Right lobe of liver (tissue), 6 donors: ENCODE measurements at places on chromosomes 3 and 15. TPM values are rescaled to one million over a fixed set of nuclear protein-coding genes. Genes with fewer than 3 reads are reported as not detected.

The TNFSF10 gene
- total RNA-seq, result 12.9 TPM

The SCAANT1 gene
- not detected for total RNA-seq

The TGM5 gene
- total RNA-seq, result not detected

The TICRR gene
- total RNA-seq, result not detected

The KCNMB2 gene
- not detected for total RNA-seq

The ABI3BP gene
- total RNA-seq, result 3.7 TPM

The PRICKLE2 gene
- total RNA-seq, result 3.1 TPM

The CPLX3 gene
- total RNA-seq, result not detected

The KLHL40 gene
- total RNA-seq, result 0.19 TPM

The EAF2 gene
- total RNA-seq, result 2.1 TPM

The PDZRN3 gene
- 0.99 TPM for total RNA-seq

The FRG2C gene
- total RNA-seq, result not detected

DNA sequence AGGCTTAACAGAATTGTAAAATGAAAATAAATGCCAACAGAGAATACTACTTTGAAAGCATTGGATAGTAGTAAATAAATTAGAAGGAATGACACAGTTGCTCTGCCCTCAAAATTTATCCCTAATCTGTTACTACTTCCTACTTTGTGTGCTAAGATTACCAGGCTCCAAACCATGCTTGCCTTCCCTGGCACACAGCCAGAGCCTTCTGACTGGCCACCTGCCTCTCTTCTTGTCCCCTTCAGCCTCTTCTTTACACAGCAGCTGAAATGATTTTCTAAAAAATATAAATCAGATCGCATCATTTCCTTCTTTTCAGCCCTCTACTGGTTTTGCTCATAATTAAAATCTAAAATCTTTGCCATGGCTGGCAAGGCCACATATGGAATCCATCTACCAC is 334.1 kb downstream of the FHIT start:
- no peak for DNase-seq

GRCh38 chr15:60425461-60425860 is 27.7 kb upstream of the ANXA2 start:
- no peak for DNase-seq

DNA sequence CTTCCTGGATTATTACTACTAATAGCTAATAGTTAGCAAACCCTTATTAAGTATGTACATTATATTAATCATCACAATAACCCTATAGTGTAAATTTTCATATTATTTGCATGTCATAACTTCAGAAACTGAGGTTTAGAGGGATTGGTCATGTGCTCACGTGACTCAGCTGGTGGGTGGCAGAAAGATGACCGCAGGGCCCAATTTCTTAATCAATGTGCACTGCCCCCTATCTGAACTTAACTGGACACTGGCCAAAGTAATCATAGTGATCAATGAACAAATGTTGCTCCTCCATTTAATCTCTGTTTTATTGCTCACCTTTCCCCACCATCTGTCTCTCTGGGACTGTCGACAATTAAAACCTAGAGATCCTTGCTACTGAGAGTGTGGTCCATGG is 52.2 kb downstream of the PLD1 start:
- DNase-seq, result no peak

GRCh38 chr3:2526926-2527325 is 428.3 kb downstream of the CNTN4 start:
- no peak for DNase-seq

GRCh38 chr3:31132132-31132769 is 237.8 kb upstream of the GADL1 start:
- DNase-seq, result no peak

- no peak for DNase-seq
These were observed 1.3 kb upstream of the ARL14 start for GRCh38 chr3:160675566-160676124.

GRCh38 chr15:41935566-41936020 is 36.8 kb downstream of the EHD4 start:
- DNase-seq, result no peak

DNA sequence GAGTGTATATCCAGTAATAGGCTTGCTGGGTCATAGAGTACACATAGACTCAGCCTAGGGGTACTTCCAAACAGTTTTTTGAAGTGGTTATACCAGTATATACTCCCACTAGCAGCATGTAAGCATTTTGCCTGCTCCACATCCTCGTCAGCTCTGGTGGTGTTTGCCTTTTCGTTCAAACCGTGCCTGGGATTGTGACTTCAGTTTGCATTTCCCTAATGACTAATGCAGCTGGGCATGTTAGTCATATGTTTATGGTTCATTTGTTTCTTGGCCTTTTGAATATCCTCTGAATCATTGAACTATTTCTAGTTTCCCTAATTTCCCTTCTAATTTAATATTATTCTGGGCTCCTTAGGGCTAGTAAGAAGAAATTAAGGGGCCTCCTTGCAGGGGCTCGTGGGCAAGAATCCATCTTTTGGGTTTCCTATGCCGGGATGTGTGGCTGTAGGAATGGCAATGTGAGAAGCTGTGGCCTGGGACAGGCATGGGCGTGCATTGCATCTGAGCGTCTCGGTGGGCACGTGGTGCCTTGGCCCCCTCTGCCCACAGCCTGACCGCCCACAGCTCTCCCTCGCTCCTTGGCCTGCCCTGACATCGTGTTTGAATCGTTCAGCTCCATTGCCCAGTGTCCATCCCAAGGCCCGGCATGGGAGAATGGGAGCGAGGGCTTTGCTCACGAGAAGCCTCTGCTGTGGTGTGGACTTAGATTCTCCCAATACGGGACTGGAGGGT is 26.4 kb downstream of the FAH start:
- DNase-seq, result no peak

- no peak for DNase-seq
These were observed 56.0 kb upstream of the SNRPN start for GRCh38 chr15:24898715-24899272.

DNA sequence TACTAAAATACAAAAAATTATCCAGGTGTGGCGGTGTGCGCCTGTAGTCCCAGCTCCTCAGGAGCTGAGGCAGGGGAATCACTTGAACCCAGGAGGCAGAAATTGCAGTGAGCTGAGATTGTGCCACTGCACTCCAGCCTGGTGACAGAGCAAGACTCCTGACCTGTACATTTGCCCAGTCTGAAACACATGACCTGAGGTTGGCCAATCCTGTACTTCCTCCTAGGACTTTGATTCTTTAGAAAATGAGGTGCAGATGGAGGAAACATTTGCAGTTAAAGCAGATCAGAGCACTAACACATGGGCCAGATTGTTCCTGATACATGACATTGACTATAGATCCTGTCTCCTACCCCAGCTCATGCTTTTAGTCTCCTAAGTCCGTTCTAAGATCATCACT is 28.9 kb upstream of the LPP start:
- DNase-seq, result no peak

- DNase-seq, result no peak
These were observed 120.3 kb downstream of the AKAP13 start for GRCh38 chr15:85500729-85501128.

GRCh38 chr3:30626443-30627180 is 20.2 kb downstream of the TGFBR2 start:
- no peak for DNase-seq

GRCh38 chr3:15892311-15893227 is 94.8 kb upstream of the ANKRD28 start:
- DNase-seq, result no peak

DNA sequence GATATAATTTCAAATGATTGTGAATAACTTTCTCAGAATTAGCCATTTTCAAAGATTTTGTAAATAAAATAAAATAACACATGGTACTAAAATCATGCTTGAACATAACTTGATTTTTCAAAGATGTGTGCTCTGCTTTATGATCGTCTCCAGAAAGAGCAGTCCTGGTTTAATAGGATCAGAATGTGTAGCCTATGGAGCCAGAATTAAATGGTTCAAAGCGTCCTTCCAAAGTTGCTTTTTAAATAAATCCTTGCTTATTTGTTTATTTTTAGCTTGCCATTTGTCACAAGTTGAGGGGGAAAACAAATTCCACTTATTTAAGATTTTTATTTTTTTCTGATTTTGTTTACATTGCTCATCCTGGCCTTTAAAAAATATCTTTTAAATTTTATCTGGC is 123.7 kb upstream of the SPRED1 start:
- DNase-seq, result no peak

DNA sequence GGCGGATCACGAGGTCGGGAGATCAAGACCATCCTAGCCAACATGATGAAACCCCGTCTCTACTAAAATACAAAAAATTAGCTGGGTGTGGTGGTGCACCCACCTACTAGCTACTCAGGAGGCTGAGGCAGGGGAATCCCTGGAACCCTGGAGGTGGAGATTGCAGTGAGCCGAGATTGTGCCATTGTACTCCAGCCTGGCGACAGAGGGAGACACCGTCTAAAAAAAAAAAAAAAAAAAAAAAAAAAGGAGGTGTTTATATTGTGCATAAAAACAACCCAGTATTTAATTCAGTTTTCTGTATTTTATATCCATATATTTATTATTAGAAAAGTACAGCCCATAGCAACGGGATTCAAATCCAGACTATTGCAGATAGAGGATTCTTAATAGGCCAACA is 129.1 kb upstream of the SOX2 start:
- DNase-seq, result no peak

DNA sequence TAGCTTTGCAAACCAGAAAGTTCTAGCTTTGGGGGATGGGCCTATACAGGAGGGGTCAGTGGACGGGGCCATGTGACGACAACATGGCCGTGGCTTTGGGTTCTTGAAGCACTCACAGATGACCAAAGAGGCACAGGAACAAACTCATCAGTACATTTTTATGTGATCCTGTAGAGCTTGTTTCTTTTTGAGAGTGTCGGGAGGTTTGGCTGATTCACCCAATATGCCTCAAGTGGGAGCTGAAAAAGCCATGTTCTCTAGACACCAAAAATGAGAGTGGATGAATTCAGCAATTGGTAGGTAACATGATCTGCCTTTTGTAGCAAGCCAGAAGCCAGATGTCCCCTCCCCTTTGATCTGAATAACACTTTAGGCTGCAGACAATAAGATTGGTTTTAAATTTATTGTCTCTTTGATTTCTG is 30.1 kb downstream of the GREM1 start:
- no peak for DNase-seq

GRCh38 chr3:194126790-194127189 is 9.2 kb upstream of the HES1 start:
- no peak for DNase-seq

- peak; percentile 55 for DNase-seq
These were observed 265.0 kb downstream of the THRB start for GRCh38 chr3:24229468-24230221.

DNA sequence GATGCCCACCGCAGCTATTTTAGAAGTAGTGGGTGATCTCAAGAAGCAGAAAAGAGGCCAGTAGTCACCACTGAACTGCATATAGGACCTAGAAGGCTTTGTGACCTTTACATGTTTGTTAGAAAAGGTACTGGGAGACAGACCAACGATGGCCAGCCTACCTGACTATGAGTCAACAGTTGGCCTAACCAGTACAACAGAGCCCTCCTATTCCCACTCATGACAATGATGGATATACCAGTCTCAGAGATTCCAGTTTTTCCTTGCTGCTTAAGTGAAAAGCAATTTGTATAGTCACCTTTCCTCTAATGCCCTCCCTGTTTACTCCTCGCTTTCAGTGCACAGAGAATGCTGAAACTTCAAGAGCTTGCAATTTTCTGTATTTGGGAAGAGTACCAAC is 86.6 kb upstream of the PPIB start:
- DNase-seq, result no peak

GRCh38 chr3:67719333-67719732 is 64.9 kb upstream of the SUCLG2 start:
- DNase-seq, result no peak

DNA sequence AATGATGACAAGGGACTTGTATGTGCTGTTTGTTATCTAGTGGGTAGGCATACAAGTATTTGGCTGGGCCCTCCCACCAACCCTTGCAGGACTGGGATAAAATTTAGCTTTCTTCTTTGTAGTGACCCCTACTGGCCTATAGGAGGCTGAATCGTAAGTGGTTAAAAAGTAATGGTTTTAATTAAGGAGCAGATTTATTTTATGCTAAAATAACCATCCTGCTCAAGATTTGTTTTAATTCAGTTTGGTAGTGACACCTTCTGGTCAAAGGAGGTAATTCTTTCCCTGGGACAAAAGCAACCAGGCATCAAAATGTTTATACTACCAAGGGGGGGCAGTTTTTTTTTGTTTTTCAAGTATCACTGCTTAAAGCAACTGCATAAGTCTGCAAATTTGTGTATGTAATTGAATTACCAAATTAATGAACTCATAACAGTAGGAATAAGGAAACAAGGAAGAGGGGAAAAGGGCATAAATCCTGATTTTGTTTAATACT is 70.7 kb downstream of the TOP2B start:
- no peak for DNase-seq

GRCh38 chr15:34847598-34847997 is 52.2 kb upstream of the ACTC1 start:
- no peak for DNase-seq

GRCh38 chr3:20125897-20126296 is 60.1 kb downstream of the SGO1 start:
- DNase-seq, result no peak

DNA sequence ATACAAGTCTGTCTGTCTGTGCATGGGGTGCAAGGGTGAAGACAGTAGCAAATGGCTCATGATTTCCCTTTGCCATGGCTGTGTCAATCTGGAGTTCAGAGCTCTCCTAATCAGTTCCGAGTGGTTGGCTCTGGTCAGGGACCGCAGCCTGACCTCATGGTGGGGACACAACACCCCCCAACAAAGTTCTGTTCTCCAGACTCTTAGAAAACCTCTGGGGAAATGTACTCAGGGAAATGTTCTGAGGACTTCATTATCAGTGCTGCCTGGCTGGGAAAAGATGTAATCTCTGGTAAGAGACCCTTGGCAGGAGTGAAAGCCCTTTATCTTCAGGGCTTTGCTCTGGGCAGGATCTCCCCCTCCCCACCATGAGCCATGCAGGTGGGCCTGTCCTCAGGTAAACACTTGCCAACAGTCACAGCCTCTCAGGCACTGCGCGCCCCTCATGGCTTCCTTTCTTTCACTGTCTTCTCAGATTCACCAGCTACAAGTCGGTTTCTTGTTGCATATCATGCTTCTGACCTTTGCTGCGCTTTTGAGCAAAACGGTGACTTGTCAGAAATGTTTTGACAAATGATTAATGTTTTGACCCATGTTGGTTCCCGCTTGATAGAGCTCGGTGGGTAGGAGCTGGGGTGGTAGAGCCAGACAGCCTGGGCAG is 95.5 kb downstream of the ST6GAL1 start:
- no peak for DNase-seq

DNA sequence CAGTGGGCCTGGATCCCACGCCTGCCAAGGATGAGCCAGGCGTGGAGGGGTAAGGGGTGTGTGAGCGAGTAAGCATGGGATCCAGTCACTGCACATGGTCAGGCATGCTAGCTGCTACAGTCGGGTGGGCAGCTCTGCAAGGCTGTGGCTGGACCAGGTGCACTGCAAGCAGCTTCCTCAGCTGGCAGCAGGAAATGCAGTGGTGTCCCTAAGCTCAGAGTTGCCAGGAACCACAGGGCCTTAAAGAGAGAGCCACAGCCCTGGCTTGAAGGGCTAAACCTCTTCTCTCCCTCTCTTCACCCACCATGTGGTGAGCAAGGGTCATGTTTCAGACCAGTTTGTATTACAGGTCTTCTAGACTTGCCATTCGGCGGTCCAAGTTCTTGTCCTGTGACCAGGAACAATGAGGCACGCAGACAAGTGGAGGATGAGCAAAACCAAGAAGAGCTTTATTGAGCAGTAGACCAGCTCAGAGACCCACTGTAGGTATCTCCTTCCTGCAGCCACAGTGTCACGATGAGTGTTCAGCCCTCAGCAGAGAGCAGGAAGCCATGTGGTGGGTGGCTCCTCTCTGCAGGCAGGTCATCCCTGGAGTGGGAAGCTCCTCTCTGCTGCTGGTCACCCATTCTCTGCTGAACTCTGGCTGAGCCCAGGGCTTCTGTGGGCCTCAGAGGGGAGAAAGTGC is 511.9 kb downstream of the PYDC2 start:
- no peak for DNase-seq
